ENCODE measurements at places on chromosomes 3 and 15.

DNA sequence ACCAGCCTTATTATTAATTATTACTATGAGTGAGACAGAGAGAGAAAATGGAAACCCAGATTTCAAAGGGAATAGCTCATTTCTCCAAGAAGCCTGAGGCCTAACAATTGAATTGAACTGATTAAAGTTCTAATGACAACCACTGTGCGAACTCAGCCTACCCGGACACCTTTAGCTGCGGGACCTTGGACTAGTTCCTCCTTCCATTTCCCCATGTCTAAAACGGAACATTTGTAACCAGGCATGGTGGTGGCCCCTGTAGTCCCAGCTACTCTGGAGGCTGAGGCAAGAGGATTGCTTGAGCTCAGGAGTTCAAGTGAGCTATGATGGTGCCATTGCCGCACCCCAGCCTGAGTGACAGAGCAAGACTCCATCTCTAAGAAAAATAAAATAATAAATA lies 16.4 kb upstream of the RTP2 start:
- DNase-seq, result no peak

- no peak for DNase-seq
Observed at GRCh38 chr3:197541756-197542539, 13.8 kb downstream of the BDH1 start.

DNA sequence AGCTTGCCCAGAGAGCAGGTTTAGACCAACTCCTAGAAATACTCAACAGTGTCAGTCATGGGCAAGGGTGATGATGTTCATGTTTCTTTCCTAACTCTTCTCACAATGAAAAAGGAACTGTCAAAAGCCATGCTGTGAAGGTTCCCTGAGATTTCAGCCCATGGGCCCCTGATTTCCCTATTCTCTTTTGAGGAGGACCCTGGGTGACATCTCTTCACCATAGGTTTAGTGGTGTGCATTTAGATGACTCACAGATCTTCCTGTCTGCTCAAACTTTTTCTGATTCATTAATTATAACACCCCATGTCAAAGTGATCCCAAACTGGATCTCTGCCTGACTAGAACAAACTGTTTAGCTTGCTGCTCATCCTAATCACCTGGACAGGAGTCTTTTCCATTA lies 108.0 kb downstream of the BBX start:
- DNase-seq, result no peak

DNA sequence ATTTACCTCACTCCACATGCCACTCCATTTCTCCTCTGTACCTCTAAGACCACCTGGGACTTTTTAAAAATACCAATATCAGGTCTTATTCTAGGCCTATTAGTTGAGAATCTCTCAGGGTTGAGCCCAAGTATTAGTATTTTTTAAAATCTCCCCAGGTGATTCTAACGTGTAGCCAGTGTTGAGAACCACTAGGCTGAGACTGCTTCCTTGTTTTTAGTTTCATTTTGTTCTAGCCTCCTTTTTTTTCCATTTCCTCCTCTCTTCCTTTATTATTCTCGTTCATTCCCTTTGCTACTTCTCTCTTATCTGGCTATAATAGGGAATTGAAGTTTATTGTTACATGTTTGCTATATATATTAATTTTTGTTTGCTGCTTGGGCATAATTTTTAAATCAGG lies 217.8 kb upstream of the CD96 start:
- no peak for DNase-seq

DNA sequence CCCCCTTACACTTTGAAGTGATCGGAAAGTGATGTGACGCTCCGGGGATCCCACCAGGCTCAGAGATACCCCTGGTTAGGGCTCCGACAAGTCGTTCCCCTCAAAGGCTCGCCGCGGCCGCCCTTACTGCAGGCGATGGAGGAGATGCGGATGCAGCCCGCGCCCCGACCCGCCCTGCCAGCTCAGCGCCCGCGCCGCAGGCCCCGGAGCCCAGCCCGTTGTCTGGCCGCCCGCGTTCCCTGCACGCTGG lies 228 bp downstream of the GLT8D1 start:
- no peak for DNase-seq

- no peak for DNase-seq
Observed at GRCh38 chr3:157767607-157768006, 264.4 kb upstream of the VEPH1 start.

DNA sequence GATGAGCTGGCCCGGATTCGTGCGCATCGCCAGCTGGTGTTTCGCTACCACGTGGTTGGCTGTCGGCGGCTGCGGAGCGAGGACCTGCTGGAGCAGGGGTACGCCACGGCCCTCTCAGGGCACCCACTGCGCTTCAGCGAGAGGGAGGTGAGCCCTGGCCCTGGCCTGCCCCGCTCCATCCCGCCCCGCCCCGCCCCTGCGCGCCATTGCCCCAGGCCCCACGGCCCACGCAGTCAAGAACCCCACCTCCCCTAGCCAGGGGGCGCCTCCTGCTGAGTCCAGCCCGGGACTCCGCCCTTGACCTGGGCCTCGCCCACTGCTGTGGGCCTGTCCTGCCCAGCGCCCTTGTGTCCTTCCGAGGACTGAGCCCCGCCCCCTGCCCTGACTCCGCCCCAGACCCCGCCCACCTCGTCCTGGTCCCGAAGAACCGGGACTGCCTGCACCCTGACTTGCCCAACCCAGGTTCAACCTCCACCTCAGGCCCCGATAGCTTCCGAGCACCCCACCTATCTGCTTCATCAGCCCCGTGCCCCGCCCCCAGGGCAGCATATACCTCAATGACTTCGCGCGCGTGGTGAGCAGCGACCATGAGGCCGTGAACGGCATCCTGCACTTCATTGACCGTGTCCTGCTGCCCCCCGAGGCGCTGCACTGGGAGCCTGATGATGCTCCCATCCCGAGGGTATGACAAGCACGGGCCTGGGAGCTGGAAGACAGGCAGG lies 14.8 kb downstream of the NT5DC2 start:
- no peak for DNase-seq
